ENCODE measurements at places on chromosomes 13 and 19.

GRCh38 chr13:39450176-39450575 is 152.8 kb downstream of the LHFPL6 start:
- DNase-seq, result no peak

DNA sequence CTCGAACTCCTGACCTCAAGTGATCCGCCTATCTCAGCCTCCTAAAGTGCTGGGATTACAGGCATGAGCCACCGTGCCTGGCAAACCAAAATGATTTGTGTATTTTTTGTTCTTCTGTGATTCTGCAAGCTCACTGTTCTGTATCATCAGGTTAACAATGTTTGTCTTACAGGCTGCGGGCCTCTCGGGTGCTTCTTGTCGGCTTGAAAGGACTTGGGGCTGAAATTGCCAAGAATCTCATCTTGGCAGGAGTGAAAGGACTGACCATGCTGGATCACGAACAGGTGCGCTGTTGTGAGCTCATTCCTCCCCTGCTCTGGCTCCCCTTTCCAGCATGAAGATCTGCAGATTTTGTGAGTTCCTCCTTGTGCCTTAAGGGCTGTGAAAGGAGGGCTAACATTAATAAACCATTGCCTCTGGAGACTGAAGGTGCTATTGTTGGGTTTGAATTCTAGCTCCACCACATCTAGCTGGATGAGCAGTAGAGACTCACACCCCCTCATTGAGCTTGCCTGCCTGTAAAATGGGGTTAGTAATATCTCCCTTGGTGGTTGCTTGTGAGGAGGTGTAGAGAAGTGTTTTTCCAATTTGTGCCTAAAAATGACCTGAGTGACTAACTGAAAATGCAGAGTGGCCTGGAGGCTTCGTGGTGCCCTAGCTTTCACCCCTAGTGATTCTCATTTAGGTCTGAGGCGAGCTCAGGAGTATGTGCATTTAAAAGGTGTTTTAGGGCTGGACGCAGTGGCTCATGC is 12.9 kb downstream of the SAE1 start:
- DNase-seq, result no peak

DNA sequence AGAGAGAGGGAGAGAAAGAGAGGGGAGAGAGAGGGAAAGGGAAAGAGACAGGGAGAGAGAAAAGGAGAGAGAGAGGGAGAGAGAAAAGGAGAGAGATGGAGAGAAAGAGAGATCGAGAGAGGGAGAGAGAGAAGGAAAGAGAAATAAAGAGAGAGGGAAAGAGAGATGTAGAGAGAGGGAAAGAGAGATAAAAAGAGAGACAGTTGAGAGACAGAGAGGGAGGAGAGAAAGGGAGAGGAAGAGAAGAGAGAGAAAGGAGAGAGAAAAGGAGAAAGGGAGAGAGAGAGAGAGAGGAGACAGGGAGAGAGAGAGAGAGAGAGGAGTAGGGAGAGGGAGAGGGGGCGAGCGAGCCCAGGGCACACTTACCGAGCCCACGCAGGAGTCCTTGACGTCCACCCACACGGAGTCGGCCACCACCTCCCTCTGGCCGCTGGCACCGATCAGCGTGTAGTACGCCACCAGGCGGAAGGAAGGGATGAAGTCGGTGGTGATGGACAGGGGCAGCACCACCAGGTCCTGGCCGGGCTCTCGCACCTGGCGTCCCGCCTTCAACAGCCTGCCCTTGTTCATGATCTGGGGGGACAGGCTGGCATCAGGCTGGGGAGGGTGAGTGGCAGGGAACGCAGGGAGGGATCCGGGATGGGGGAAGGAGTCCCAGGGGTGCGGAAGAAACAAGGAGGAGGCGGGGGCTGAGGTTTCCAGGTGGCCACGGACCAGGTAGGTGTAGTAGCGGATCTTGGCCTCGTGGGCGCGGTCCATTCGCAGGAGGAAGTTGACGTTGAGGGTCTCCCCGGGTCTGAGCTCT is 10.0 kb downstream of the C3 start:
- DNase-seq, result no peak

GRCh38 chr13:75838366-75839005 is 202.4 kb downstream of the LMO7 start:
- DNase-seq, result no peak

GRCh38 chr19:31339411-31339810 is 9.8 kb downstream of the TSHZ3 start:
- DNase-seq, result peak; percentile 40

GRCh38 chr13:19860884-19861655 is 2.4 kb downstream of the ZMYM5 start:
- DNase-seq, result peak; percentile 13

- DNase-seq, result no peak
Observed at GRCh38 chr13:24624801-24625231, 55.4 kb upstream of the ATP12A start.

DNA sequence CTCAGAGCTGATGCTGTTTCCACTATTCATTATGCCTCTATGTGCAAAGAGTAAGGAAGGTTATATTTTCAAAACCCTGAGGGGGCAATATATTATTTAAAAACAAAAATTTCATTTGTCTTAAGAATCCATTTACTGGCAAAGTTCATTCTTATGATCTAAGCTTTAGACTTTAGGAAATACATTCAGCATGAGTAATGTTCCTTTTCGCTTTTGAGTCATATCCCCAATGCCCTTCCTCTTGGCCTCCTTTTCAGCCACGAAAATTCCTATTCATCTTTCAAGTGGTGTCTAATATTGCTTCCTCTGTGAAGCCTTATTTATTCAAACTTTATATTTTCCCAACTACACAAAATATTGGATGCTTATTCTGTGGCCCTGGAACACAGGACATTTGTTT is 1317.0 kb downstream of the PCDH9 start:
- no peak for DNase-seq

DNA sequence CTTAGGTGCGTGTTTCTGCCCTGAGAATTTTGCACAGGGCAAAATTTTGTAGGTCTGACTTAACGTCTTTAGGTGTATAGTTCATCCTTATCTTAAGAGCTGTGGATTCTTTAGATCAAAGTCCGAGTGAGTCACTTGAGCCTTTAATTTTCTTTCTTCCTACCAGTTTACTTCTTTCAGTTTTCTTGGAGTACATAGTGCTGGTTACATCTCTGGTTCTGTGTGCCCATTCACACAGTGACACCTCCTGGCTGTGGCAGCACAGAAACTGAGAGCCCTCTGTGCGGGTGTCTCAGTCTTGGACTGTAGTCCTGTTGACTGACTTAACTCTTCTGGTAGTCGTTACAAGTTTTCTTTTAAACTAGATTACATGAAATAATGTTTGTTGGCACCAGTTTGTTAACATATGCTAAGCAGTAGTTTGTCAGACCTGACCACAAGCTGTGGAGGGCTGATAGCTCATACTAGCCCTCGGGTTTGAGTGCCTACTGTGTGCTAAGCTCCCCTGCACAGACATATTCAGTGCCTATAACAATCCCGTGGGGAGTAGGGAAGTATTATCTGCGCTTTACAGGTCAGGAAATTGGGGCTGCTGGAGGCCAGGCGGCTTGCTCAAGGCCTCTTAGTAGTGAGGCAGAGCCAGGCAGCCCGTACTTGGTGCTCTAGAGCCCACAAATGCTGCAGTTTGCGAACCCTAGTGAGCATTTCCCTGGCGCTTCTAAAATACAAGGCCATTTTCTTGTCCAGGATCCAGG is 1.6 kb downstream of the GATAD2A start:
- peak; percentile 85 for DNase-seq

DNA sequence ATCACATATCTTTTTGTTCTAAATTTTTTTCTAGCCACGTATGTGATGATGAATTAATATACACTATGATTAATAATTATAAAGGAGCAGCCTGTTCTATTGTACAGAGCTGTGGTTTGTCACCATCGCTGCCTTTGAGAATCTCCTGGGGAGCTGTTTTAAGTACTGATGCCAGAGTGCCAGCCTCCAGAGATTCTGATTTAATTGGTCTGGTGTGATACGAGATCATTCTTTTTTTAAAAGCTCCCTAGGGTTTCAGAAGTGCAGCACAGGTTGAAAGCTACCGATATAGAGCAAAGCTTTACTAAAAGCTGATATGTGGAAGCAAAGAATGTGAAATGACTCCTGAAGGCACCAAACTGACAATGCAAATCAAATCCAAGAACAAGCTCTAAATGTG is 314.7 kb downstream of the ITGBL1 start:
- DNase-seq, result no peak

GRCh38 chr19:10832939-10833296 is 3.1 kb downstream of the TMED1 start:
- no peak for DNase-seq

GRCh38 chr13:59743195-59743594 is 420.5 kb downstream of the DIAPH3 start:
- DNase-seq, result peak; percentile 10

DNA sequence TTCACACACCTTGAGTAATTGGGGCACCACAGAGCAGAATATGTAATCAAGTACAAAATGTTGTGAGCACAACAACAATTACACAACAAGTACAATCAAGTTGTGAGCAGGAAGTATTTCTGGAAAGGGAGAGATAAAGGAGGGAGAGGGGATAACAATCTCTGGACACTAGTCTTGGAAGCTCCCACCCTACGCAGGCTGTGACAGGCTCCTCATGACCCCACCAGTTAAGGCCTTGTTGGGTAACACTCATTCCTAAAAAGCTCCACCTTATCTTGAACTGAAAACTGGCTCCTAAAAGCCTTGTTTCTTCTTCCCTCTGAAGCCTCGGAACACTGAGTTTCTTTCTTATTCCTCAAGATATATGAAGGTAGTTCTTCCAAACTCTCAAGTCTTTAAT is 806.0 kb downstream of the UQCRFS1 start:
- no peak for DNase-seq

- no peak for DNase-seq
Observed at GRCh38 chr13:111630406-111630805, 310.0 kb downstream of the TEX29 start.

Measured in hematopoietic multipotent progenitor cell treated with erythropoietin and hydrocortisone succinate and interleukin-3 and kit ligand, for 4 days (in vitro differentiated cells).